ENCODE measurements at places on chromosomes 7 and 10. TPM values are rescaled to one million over a fixed set of nuclear protein-coding genes. Genes with fewer than 3 reads are reported as not detected.

LBX1 gene
- not detected for total RNA-seq

GPR158 gene
- total RNA-seq: under 0.01 TPM

PRKAG2 gene
- 37.2 TPM for total RNA-seq

KNDC1 gene
- total RNA-seq: not detected

CYP3A7 gene
- total RNA-seq: 0.07 TPM

OLAH gene
- total RNA-seq: not detected

CPA2 gene
- not detected for total RNA-seq

CCM2 gene
- 41.3 TPM for total RNA-seq

INMT gene
- total RNA-seq: not detected

HTR5A gene
- not detected for total RNA-seq

PDE1C gene
- total RNA-seq: 0.43 TPM

PDE6C gene
- total RNA-seq: not detected

ASL gene
- 43.9 TPM for total RNA-seq

SLC29A4 gene
- total RNA-seq: 1.9 TPM

AASS gene
- 62.6 TPM for total RNA-seq

PCLO gene
- 0.72 TPM for total RNA-seq

CLCN1 gene
- total RNA-seq: not detected

GIMAP7 gene
- 30.9 TPM for total RNA-seq

SPDYE6 gene
- not detected for total RNA-seq

STAM gene
- 35.8 TPM for total RNA-seq

LIPK gene
- not detected for total RNA-seq

LRRC4 gene
- total RNA-seq: 1.3 TPM

RBM20 gene
- not detected for total RNA-seq

EMX2 gene
- 0.07 TPM for total RNA-seq

HOXA11 gene
- not detected for total RNA-seq

ASB10 gene
- not detected for total RNA-seq

SCRN1 gene
- total RNA-seq: 46.1 TPM

LDB3 gene
- not detected for total RNA-seq

MSS51 gene
- total RNA-seq: 2.0 TPM

GARIN1A gene
- 0.53 TPM for total RNA-seq

CREB5 gene
- 5.9 TPM for total RNA-seq

BTBD16 gene
- total RNA-seq: not detected

IGF2BP3 gene
- 196 TPM for total RNA-seq

SPDYE18 gene
- not detected for total RNA-seq

HOXA1 gene
- 0.93 TPM for total RNA-seq

CDK14 gene
- 26.6 TPM for total RNA-seq

DENND2A gene
- total RNA-seq: not detected
